Activated naive CD4-positive, alpha-beta T cell treated with anti-CD3 and anti-CD28 coated beads, Interleukin-2, amount 10 ng/mL, durations not matched to agents 7 days and 5 days (primary cell): ENCODE measurements at places on chromosomes 11 and 22.

- DNase-seq: peak; percentile 92
These were observed 2.8 kb upstream of the CDKN1C start for GRCh38 chr11:2888266-2888968.

- DNase-seq: no peak
These were observed 360.5 kb downstream of the DLG2 start for GRCh38 chr11:85266646-85267045.

DNA sequence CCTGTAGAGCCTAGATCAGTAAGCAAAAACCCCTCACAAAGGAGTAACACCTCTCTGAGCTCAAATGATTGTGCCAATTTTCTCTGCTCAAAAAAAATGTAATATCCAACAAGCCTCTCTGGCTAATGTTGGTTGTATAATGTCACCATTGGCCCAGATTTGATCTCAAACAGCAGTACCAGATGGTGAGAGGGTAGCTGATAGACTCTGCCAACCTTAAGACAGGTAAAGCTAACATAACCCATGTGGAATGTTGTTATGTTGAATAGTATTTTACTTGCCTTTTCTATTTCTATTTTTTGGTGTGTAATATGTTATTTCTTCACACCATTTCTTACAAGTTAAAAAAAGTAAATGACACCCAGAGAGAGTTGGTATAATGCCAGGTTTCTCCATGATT lies 166.7 kb upstream of the GUCY1A2 start:
- no peak for DNase-seq

- DNase-seq: no peak
These were observed 11.7 kb upstream of the MYH9 start for GRCh38 chr22:36399472-36399778.

DNA sequence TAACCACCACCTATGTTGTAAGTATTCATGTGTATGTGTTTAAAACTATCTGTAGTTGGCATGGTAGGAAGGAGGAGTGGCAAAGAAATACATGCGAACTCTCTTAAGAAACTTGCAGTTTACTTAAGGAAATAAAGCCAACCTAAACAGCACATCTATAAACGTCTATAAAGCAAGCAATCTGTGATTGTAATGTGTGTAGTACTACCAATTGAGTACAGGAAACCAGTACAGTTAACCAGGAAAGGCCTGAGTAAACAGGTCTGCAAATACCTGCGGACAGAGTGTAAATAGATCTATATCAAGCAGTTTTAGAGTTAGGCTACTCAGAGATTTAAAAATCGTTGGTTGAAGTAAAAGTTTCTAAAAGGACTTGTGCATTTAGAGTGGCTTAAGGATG lies 59.5 kb upstream of the AMOTL1 start:
- no peak for DNase-seq

GRCh38 chr22:46171940-46172339 lies 21.6 kb downstream of the PPARA start:
- DNase-seq: no peak

DNA sequence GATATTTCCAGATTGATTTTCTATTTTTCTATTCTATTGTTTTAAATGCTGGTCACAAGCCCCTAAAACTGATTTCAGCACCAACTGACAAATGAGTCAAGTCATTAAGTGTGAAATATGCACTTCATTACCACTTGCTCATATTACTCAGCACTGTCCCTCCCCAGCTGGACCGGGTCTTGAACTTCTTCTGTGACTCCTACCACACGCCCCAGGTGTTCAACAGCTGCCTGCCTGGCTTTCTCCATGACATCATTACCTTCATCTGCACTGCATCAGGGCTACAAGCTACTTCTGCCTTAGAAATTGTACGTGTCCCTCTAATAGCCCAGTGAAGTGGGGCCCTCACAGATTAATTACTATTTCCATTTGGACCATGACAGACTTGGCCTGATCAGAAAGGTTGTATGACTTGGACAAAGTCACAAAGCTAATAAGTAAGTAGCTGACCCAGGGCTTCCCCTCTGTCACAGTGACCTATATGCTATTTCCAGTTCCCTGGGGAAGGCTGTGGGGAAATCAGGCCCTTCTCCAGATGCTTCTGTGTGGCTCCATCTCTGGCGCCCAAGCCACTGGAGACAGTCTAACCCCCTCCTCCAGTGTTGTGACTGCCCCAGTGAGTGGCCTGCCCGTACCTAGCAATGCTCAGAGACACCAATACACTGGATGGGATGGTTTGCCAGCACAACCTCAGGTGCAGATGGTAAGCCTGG lies 18.1 kb downstream of the TBC1D10A start:
- DNase-seq: peak; percentile 32

GRCh38 chr11:70108250-70108649 lies 30.1 kb downstream of the ANO1 start:
- no peak for DNase-seq

DNA sequence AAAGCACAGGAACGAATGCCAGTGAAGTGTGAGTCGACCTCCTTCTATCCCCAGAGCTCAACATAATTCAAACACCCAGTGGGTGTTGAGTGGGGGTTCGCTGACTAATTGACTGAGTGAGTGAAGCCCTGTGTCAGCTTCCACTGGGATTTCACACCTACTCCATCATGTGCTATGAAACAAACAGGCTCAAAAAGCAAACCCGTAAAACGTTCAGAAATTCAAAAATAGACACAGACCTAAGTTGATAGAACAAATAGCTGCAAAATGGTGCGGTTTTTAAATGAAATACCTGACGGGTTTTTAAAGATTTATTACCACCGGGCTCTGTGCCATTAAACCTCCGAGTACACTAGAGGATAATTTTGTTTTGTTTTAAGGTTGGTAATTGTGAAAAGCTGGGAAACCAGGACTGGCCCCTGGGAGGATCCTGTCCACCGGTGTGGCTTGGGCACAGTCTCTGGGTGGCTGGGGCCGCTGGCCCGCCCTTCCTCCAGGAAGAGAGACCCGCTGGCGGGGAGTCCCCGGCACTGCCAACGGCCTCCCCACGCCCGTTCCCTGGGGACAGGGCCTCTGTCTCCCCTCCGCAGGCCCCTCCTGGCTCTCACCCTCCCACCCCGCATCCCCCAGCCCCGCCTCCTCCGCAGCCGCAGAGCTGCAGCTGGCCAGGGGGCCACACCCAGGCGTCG lies 13.6 kb downstream of the KCNJ5 start:
- DNase-seq: no peak

GRCh38 chr11:112789481-112789880 lies 171.7 kb upstream of the NCAM1 start:
- DNase-seq: no peak

GRCh38 chr22:46710806-46711205 lies 27.2 kb downstream of the CERK start:
- DNase-seq: no peak

DNA sequence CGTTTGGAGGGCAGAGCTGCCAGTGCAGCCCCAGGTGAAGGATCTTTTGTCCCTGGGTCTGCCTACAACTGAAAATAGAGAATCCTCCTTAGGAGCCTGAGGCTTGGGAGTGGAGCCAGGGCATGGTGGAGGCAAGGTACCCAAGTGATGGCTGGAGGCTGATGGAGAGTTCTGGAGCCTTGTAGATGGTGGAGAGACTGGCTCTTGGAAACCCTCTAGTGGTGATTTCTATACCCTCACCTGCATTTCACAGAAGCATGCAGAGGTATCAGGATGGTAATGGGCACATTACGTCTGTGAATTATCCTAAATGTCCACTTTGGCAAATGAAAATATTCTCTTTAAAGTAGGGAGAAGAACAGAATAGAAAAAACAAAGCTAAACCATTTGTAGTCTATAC lies 44.4 kb downstream of the INSC start:
- DNase-seq: no peak

DNA sequence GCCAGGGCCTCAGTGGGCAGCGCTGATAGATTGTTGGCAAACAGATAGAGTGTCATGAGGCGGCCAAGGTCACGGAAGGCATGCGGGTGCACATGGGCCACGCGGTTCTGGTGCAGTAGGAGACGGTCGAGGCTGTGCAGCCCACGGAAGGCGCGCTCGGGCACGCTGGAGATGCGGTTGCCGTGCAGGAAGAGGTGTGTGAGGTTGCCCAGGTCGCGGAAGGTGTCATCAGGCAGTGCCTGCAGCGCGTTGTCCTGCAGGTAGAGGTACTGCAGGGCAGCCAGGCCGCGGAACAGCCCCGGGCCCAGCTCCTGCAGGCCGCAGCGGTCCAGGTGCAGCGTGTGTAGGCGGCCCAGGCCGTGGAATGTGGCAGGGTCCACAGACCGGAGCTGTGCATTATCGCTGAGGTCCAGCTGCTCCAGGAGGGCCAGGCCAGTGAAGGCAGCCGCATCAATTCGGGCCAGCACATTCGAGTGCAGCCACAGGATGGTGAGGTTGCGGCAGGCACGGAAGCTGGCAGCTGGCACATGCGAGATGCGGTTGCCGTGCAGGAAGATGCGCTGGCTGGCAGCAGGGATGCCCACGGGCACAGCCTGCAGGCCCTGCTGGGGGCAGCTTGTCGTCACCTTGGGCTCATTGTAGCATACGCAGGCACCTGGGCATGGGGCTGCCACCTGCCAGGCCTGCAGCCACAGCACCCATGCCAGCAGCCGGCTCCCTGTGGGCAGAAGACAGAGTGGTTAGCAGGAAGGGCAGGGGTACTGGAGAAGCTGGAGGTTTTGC lies 25.5 kb downstream of the RTN4R start:
- DNase-seq: peak; percentile 33

DNA sequence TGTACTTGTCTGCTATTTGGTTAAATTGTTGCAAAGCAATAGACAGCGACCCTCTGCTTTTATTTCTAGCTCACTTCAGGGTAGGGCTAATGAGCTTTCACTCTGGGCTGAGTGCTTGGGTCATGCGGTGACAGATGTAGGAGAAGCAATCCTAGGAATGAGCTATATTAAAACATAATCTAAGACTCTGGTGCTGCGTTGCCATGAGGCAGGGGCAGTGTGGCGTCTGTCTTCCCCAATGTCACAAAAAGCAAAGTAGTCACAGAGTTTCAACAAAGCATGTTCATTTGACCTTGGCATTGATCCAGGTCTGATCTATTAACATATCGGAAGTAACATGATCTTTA lies 55.5 kb upstream of the GRAMD1B start:
- DNase-seq: no peak

GRCh38 chr11:92946707-92947106 lies 22.7 kb upstream of the MTNR1B start:
- DNase-seq: no peak

- no peak for DNase-seq
These were observed 537.1 kb upstream of the ANO3 start for GRCh38 chr11:25794804-25795203.

- no peak for DNase-seq
These were observed 13.3 kb upstream of the PRG2 start for GRCh38 chr11:57403802-57404147.

DNA sequence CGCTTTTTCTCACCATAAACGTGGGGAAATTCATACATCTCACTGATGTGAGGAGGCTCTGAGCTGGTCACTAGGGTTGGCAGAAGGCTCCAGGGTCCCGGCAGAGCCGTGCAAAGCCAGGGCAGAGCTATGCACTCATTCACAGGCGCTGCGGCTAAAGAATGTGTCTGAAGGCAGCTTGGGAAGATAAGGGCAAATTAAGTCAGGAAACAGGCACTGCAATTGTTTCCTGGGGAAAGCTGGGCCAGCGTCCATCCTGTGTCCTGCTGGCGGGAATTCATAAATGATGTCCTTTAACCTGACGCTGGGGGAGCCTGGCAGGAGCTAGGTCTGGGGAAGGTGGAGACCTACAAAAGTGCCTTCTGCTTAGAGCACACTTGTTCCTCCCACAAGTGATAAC lies 27.6 kb downstream of the PKNOX2 start:
- no peak for DNase-seq

DNA sequence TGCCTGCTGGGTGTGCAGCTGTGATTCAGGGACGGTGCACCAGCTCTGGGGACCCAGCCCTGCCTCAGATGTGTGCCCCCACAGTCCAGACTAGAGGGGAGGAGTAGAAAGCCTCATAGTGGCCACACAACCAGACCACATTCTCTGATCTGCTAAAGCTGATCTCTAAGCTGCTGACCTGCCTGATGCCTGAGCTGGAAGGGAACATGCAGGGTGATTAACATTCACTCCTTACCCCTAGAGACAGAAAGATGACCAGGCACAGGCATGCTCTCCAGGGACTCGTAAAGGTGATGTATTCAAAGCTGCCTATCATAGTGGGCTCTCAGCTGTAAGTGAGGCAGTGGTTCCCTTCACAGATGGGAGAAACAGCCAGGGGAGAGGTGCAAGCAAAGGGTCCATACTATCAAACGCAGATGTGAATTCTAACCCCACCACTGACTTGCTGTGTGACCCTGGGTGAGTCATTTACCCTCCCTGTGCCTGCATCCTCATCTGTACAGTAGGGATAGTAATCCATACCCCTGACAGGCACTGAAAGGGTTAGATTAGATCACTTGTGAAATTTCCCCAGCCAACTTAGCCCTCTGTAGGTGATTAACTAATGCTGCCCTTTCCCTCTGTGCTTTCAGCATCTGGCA lies 29.0 kb upstream of the LRRC32 start:
- no peak for DNase-seq

- DNase-seq: no peak
These were observed 1.1 kb downstream of the UBASH3B start for GRCh38 chr11:122656631-122657101.

DNA sequence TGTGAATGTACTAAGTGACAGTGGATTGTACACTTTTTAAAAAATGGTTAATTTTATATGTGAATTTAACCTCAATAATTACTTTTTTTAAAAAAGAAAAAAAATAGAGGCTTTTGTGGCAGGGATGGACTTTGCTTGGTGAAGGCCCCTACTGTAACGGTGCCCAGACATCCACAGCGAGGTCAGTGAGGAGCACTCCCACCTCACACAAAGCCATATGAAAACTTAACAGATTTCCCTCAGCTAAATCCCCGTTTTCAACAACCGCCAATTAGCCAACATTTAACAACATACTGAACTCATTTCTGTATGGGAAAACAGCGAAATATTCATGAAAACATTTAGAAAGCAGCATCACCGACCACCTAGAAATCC lies 642 bp upstream of the C11orf58 start:
- DNase-seq: no peak
